Substantia nigra (tissue), 51 donors: ENCODE measurements at places on chromosomes 1 and 21.

DNA sequence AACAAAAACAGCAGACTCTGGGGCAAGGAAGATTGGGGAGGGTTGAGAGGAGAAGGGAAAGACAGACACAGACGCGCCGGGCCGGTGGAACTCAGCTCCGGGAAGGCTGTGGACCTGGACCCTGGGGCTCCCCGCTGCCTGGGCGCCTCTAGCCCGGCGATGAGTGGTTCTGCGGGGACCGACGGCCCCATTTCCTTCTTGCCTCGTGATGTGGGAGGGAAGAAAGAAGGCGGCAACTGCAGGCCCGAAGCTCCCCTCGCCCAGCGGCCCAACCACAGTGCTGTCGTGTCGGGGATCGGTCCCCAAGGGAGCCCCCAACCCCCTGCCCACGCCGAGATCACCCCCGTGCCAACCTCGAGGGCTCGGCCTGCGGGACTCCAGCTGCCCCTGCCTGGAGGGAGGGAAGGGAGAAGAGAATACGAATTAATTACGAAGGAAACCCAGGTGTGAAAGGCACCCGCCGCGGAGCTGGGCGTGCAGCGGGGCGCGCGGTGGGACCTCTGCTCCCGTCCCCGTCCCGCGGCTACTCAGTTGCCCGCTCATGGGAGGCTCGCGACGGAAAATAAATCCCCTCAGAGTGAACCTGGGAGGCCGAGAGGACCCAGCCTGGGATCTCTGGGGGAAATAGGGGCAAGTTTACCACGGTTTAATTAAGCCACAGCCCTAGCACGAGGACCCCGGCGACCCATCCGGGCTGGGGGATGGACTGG lies 7.4 kb downstream of the FOXD3 start:
- no peak for DNase-seq

GRCh38 chr1:3707298-3707938 lies 44.8 kb upstream of the CCDC27 start:
- no peak for DNase-seq

DNA sequence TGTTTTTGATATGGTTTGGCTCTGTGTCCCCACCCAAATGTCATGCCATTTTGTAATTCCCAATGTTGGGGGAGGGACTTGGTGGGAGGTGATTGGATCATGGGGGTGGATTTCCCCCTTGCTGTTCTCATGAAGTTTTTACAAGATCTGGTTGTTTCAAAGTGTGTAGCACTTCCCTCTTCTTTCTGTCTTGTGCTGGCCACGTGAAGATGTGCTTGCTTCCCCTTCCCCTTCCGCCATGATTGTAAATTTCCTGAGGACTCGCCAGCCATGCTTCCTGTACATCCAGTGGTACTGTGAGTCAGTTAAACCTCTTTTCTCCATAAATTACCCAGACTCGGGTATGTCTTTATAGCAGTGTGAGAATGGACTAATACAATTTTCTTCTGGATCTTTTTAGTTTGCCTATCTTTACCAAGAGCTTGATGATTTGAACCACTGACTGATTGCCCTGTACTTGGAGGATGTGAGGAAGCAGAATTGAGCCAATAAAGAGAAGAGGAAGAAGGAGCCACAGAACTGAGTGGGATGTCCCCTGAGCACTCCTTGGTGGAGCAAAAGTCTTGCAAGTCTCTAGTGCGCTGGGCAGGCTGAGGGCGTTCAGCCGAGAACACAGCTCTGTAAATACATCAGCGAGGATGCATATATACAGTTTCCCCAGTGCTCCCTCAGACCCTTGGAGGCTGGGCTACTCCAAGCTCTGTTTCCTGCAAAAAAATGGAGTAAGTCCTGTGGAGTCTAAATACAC lies 102.6 kb downstream of the CYYR1 start:
- DNase-seq: no peak

DNA sequence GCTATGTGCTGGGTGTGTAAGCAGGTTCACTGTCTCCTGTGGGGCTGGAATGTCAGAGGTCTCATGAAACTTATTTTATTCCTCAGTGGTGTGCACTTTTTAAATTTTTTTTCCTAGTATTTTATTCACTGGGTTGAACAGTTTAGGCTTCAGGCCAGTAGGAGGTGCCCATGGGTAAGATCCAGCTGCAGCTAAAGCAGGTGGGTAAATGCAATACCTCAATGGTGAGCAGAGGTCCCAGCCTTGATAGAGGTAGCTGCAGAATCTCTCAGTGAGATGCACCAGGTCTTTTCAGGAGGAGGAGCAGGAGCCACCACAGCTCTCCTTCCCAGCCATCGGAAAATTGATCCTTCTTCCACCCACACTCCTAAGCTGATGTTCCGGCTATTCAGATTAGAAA lies 12.6 kb upstream of the OR6N2 start:
- no peak for DNase-seq
